ENCODE measurements at places on chromosomes 11 and 22.
A peak's percentile ranks its signal among the peaks of the same experiment; 100 is the strongest.

GRCh38 chr11:2567026-2567671 is 122.3 kb downstream of the KCNQ1 start:
- DNase-seq = no peak

- DNase-seq = no peak
These were observed 163.1 kb upstream of the FAT3 start for GRCh38 chr11:92061456-92062062.

DNA sequence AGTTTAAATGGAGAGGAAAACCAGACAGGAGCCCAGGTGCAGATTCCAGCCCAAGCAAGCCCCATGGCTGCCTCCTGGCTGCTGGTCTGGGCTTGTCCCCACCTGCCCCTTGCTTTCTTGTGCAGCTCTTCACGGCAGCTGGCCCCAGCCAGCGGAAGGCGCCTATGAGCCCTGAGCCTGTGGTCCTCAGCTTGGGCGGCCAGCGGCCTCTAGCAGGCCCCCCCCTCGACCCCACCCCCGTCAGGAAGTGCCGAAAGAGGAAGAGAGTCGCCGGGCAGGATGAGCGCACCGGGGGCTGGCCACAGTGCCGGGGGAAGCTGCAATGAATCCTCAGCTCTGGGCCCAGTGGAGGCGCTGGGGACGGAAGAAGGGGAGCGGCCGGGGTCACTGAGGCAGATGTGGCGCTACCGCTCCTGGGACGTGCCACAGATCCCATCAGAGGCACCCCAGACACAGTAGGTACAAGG is 2.1 kb upstream of the DGKZ start:
- no peak for DNase-seq

DNA sequence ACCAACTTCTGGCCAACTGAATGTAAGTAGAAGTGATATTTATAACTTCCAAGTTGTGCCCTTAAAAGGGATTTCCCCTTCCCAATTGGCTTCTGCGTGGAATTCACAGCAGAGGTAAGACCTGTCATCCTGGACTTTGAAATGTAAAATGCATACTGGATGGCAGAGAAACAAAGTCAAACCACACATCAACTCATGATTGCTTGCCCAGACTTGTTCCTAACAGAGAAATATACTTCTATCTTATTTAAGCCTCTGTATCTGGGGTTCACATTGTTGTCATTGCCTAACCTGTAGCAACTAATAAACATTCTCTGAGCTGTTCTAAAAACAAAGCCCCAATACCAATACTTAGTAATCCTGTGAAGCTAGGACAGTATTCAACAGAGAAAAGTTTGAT is 6.2 kb downstream of the ME3 start:
- no peak for DNase-seq

GRCh38 chr11:131121426-131122333 is 205.4 kb upstream of the SNX19 start:
- DNase-seq = no peak

DNA sequence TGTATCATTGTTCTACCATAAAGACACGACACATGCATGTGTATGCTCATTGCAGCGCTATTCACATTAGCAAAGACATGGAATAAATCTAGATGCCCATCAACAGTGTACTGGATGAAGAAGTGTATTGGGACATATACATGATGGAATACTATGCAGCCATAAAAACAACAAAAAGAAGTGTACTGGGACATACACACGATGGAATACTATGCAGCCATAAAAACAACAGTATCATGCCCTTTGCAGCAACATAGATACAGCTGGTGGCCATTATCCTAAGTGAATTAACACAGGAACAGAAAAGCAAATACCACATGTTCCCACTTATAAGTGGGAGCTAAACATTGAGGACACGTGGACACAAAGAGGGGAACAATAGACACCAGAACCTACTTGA is 22.7 kb downstream of the ARL14EP start:
- DNase-seq = no peak

- DNase-seq = peak; percentile 16
These were observed 2.0 kb downstream of the PARVG start for GRCh38 chr22:44182588-44183286.

DNA sequence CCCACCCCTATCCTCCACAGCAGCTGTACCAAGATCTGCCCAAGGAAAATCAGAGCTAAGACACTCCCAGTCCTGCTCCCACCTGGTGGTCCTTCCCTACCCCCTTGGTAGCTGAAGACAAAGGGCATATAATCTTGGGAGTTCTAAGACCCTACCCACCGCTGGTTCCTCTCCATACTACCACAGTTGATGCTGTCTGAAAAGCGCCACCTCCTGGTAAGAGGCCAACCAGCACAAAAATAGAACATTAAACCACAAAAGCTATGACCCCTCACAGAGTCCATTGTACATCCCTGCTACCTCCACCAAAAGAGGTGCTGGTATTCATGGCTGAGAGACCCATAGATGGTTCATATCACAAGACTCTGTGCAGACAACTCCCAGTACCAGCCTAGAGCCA is 161.5 kb upstream of the ARHGAP42 start:
- no peak for DNase-seq
